ENCODE measurements at places on chromosomes 16 and 17.

GRCh38 chr17:74610108-74610507 is 13.4 kb downstream of the CD300E start:
- no peak for DNase-seq

DNA sequence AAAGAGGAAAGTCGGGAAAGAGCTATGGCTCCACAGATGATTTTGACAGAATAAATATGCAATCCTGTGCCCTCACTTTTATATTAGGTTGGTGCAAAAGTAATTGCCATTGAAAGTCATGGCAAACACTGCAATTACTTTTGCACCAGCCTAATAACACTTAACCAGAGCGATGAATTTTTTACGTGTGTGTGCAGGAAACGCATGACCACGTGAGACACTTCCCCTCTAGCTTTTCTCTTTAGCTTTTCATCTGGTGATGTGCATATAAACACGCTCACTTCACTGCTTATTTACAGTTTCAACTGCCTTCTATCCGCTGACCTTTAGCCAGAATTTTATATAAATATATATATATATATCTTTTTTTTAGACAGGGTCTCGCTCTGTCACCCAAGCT is 216.3 kb upstream of the PSMD7 start:
- DNase-seq = no peak

DNA sequence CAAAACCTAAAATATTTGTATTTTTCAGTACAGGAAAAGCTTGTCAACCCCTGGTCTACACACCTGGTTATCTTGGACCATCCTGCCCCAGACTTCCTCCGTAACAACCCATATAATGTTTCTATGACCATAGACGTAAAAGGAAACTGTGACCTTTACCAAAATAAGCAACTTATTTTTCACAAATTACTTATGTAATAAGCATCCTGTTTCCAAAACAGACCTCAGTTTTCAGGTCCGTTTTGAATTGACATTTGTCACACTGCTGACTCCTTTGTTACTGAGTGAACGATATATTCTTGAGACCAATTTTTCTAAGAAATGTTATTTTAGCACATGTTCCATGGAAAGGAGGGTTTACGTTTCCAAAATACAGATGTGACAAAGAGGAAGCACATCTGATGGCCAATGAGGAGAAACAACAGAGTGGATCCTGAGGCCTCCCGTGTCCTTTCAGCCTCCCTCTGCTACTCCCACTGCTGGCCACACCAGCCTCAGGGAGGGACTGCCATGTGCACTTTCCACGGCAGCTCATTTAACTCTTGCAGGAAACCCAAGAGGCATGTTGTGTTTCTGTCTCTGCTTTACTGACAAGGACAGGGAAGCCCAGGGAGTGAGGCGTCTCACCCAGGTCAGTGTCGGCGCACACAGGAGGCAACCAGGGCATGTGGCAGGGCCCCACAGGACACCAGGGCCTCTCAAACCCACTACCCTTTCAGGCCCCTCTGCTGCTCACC is 20.1 kb upstream of the ALDH3A1 start:
- DNase-seq = no peak

DNA sequence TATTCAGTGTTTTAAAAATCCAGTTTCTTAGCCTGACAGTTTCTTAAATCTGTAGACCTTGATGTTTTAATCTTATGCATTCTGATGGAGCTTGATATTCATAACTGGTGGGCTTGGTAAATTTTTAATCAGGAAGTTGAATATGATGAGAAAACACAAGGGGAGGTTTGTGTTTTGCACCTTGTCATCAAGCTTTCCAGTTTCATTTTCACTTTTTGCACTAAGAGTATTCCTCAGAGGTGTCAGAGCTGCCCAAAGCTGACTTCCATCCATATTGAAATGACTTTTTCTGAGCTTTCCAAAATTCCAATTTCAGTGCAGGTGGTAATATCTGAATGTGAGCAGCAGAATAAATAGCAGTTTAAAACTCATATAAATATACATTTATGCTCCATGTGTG is 555.0 kb upstream of the RBFOX1 start:
- no peak for DNase-seq

- no peak for DNase-seq
Measured at GRCh38 chr17:71234349-71234748, 886.5 kb upstream of the SOX9 start.

DNA sequence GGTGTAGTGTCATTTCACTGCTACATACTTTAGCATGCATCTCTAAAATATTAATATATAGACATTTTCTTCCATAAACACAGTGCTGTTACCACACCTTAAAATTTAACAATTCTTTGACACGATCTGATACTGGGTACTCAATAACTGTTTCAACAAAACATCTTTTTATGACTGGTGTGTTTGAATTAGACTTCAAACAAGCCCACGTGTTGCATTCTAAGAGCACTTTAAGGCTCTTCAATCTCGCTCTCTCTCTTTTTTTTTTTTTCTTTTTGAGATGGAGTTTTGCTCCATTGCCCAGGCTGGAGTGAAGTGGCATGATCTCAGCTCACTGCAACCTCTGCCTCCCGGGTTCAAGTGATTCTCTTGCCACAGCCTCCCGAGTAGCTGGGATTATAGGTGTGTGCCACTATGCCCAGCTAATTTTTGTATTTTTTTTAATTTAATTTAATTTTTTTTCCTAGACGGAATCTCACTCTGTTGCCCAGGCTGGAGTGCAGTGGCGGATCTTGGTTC is 15.8 kb upstream of the SLC46A1 start:
- DNase-seq = no peak

DNA sequence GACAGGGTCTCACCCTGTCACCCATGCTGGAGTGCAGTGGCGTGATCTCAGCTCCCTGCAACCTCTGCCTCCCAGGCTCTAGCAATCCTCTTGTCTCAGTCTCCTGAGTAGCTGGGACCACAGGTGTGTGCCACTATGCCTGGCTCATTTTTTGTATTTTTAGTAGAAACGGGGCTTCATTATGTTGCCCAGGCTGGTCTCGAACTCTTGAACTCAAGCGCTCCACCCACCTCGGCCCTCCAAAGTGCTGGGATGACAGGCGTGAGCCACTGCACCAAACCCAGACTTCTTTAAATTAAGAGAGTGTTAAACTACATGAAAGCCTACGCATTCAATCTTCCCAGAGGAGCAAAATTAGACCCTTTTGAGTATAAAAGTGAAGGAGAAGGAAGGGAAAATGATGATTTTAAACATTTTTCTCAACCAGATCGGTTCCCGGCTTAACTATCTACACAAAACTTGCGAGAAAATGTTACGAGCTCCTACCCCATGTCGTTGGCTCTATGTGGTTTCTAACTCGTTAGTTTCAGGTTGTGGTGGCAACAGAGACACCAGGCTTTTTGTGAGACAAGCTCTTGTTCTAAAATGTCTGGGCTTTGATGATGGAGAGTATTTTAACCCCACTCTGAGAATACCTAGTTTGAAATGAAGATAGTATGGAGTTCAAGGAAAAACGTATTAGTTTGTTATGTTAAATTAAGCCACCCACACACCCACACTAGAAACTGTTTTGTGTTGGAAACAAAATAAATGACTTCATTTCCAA is 26.3 kb downstream of the STAT5B start:
- no peak for DNase-seq

GRCh38 chr16:54430491-54431030 is 144.0 kb upstream of the IRX3 start:
- DNase-seq = no peak

Measured in NCI-H1092 (cell line).